Activated CD8-positive, alpha-beta memory T cell treated with anti-CD3 and anti-CD28 coated beads for 48 hours (primary cell): ENCODE measurements at places on chromosomes 7 and 10.
A peak's percentile ranks its signal among the peaks of the same experiment; 100 is the strongest.

- peak; percentile 55 for DNase-seq
Observed at GRCh38 chr7:63925626-63926460, 72.8 kb upstream of the ZNF722 start.

DNA sequence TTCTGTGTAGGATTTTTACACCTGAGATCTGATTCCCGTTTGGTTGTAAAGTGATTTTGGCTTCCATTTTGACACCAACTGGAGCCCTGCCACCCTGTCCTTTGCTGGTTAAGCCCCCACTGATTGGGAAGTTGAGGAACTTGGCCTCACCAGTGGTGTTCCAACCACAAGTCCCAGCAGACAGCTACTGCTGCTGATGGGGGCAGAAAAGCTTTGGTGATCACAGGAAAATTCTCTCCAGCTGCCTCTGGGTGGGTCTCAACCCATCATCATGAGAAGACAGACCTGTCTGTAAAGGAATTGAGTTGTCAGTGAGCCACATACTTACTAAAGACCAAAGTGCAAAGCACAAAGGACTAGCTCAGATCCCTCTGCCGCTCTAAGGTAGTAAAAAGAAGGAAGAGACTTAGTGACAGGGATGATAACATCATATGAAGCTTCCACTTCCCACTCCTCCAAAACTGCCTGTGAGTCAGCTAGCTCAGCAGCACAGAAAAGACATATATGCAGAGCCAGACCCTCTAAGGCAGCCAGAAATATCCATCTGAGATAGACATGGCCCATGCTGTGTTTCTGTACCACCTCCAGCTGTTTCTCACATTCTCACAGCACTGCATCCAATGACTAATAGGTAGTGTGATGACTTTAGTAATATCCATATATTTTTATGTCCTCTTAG lies 22.4 kb upstream of the LRRC17 start:
- DNase-seq: no peak

DNA sequence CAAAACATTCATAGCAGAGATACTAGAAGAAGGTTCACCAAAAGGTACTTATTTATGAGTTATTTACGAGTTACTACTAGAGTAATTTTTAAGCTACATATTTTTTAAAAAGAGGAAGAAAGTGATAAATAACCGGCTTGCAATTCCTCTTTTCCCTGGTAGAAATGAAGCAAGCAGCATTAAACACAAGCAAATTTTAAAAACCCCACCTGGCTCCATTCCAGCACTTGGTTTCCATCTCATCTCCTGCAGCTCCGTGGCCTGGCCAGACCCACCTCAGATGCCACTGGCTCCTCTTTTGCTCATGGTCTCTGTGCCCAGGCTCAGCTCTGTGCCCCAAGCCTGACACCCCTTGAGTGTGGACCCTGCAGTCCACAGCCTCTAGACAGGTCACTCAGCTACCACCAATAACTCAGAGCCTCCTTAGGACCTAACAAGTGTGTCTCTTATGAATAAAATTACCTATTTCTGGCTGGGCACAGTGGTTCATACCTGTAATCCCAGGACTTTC lies 479.5 kb downstream of the TNS3 start:
- DNase-seq: no peak

GRCh38 chr7:102834999-102835398 lies 77.8 kb upstream of the LRRC17 start:
- DNase-seq: no peak

GRCh38 chr7:150947241-150947745 lies 30.8 kb downstream of the KCNH2 start:
- DNase-seq: no peak

DNA sequence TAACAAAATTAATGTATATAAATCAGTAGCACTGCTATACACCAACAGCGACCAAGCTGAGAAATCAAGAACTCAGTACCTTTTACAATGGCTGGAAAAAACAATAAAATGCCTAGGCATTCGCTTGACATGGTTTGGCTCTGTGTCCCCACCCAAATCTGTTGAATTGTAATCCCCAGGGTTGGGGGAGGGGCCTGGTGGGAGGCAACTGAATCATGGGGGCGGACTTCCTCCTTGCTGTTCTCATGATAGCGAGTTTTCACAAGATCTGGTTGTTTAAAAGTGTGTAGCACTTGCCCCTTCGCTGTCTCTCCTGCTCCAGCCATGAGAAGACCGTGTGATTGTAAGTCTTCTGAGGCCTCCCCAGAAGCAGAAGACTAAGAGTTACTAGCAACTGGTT lies 8.6 kb downstream of the ZNF786 start:
- no peak for DNase-seq

- DNase-seq: no peak
Observed at GRCh38 chr7:1912593-1913465, 242.8 kb downstream of the ELFN1 start.

GRCh38 chr7:15086131-15086611 lies 183.6 kb upstream of the DGKB start:
- no peak for DNase-seq

GRCh38 chr10:110409926-110410325 lies 87.8 kb upstream of the DUSP5 start:
- no peak for DNase-seq

- no peak for DNase-seq
Observed at GRCh38 chr7:5012985-5013384, 32.7 kb upstream of the RBAK start.

DNA sequence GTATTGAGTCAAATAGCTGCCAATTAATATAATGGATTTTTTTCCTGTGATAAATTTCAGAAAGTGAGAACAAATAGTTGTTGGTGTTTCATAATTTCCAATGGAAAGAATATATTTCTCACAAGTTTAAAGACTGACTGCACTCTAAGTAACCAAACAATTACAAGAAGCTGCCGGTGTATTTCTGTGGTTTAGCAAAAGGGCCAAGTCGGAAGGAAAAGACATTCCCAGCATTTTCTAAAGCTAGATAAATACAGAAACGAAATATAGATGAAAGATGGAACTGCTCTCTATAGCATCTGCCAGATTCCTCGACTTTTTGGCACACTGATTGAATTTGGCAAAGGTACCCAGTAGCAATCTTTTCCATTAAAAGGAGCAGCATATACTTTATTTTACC lies 92.7 kb upstream of the MKX start:
- DNase-seq: no peak

- no peak for DNase-seq
Observed at GRCh38 chr7:27846388-27846787, 106.4 kb downstream of the TAX1BP1 start.

DNA sequence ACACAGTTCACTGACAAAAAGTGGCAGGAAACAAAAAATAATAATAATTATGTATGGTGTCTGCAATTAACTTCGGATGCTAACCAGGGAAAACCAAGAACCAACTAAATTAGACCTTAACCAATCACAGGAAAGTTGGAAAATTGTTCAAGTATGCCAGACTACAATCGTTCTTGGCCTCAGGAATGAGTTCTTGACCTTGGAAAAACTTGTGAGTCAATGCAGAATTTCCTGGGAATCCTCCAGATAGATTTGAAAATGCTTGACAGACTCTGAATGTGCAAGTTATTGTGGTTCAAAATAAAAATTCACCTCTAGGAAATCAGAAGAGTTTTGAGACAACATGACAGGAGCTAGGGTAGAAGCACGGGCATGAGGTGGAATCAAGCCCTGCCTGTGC lies 171.5 kb downstream of the C7orf25 start:
- DNase-seq: no peak

GRCh38 chr7:100604976-100605911 lies 3.1 kb downstream of the PCOLCE start:
- DNase-seq: no peak

DNA sequence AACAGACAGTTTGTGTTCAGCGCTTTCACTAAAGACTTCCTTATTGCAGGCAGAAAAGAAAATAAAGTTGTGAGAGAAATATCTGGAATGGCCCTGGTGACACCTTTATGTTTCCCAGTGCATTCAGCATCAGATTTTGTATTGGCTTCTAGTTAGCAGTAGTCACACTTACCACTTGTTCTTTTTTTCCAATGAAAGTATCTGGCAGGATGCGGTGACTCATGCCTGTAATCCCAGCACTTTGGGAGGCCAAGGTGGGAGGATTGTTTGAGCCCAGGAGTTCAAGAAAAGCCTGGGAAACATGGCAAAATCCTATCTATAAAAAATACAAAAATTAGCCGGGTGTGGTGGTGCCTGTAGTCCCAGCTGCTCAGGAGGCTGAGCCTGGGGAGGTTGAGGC lies 649.6 kb downstream of the LRMDA start:
- no peak for DNase-seq

GRCh38 chr10:71150796-71151195 lies 61.6 kb upstream of the UNC5B start:
- DNase-seq: no peak

- no peak for DNase-seq
Observed at GRCh38 chr7:11607686-11608085, 224.3 kb downstream of the THSD7A start.

DNA sequence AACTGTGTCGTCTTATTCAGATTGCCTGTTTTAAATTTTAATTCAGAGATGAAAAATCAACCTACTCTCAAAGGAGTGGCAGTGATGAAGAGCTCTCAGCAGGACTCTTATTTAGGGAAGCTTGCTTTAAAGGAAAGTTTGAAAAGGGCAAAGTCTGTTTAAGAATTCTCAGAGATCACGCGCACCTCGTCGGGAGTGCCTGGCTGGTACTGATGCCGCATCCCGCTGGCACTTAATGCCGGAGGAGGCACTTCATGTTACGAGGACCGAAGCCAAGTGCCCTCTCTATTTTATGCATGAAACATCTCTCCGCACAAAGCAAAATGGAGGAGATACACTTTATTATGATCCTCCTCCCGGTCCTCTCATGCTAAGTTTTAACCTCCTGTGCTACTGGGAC lies 71.1 kb upstream of the INSYN2A start:
- no peak for DNase-seq

- no peak for DNase-seq
Observed at GRCh38 chr7:83020161-83020560, 142.5 kb downstream of the PCLO start.

- no peak for DNase-seq
Observed at GRCh38 chr7:50792342-50793119, 9.8 kb upstream of the GRB10 start.

- DNase-seq: no peak
Observed at GRCh38 chr7:96861-97260, 95.5 kb upstream of the FAM20C start.

GRCh38 chr10:7311218-7311849 lies 99.5 kb downstream of the SFMBT2 start:
- no peak for DNase-seq

GRCh38 chr10:101095004-101095403 lies 33.2 kb downstream of the KAZALD1 start:
- DNase-seq: no peak

- DNase-seq: no peak
Observed at GRCh38 chr10:130967161-130967560, 344.4 kb downstream of the TCERG1L start.

DNA sequence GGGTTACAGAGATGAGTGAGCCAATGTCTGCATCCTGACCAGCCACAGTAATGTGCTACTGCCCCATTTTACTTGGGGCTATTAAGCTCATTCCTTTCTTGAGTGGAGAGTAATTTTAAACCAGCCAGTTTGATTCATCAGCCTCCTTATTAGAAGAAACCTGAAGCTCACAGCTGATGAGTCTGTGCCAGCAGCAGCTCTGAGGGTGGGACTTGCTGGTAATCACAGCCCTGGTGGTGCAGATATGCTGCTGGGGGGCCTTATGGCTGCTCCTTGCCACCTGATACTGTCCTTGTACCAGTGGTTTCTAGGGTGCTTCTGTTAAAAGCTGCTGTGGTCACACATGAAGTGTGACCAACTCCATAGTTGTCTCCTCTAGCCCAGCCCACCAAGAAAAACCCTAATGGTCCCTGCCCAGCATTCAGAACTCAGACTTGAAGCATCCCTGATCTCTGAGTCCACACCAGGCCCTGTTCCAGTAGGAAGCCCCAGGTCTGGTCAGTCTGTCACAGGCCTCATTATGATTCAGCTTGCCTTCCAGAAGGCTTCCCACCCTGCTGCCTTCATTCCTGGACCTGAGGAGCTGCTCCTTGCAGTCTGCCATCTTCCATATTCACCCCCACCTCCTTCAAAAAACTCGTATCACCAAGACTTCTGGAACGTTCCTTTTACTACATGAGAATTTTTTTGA lies 28.9 kb upstream of the RBM20 start:
- no peak for DNase-seq

DNA sequence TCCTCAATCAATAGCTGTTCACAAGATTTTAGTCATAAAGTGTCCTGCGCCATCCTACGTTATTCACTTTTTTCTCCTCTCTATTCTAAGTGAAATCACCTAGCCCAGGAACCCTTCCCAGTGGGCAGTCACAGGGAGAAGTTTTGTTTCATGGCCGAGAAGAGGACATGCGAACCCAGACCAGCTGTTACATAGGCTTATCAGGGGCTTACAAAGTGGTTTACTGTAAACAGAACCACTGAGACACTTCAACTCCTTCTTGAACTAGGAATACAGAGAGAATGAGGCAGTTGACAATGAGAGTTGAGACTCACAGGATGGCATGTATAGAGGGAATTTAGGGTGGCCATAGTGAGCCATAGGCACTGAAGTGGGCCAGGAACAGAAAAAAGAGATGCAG lies 246.9 kb upstream of the GLI3 start:
- DNase-seq: no peak

GRCh38 chr7:159204664-159205063 lies 60.0 kb upstream of the VIPR2 start:
- DNase-seq: no peak

DNA sequence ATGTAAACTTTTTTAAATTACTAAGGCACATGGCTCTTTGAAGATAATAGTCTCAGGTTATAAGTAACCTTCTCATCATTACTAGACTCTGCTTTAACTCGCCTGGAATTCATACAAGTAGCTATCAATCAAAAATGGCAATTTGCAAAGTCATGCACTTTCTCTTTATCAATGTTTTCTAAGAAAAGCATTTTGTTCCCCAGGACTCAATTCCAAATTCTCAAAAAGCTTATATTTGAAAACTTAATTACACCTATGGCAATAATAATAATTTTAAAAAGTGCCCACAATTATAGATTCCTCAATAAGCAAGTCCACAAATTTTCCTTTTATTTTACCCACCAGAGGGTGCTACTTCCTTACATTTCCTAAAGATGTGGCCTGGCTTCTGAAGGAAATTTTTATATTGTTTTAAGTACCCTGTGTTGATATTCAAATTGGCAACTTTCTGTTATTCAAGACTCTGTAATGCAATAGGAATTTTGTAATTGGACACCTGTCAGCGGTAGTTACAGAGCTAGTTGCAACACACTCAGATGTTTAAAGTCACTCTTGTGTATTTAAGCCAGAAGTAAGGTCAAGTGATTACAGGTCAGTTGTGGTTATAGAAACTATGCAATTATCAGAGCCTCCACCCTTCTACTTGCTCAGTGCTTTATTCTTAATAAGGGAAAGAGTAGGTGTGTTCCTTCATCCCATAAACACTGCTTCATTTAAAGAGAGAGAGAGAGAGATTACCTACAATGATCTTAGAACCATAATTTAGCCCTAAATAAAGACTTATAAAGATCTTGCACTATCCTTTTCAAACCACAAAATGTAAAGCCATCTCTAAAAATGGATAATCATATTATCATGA lies 47.1 kb upstream of the HYAL4 start:
- no peak for DNase-seq

- no peak for DNase-seq
Observed at GRCh38 chr10:6669269-6669859, 89.3 kb upstream of the PRKCQ start.

- no peak for DNase-seq
Observed at GRCh38 chr7:46191776-46192175, 270.7 kb upstream of the IGFBP3 start.

- no peak for DNase-seq
Observed at GRCh38 chr7:125644109-125644508, 714.5 kb upstream of the POT1 start.

- DNase-seq: no peak
Observed at GRCh38 chr10:75547391-75548298, 116.2 kb downstream of the LRMDA start.
